ENCODE measurements at places on chromosomes 6 and 20. TPM values are rescaled to one million over a fixed set of nuclear protein-coding genes. Genes with fewer than 3 reads are reported as not detected.

TSHZ2 gene
- 1.1 TPM for total RNA-seq

RFX6 gene
- not detected for total RNA-seq

SYCP2L gene
- total RNA-seq: 0.16 TPM

OLIG3 gene
- total RNA-seq: not detected

ULBP3 gene
- 18.0 TPM for total RNA-seq

HUS1B gene
- 0.97 TPM for total RNA-seq
